ENCODE measurements at places on chromosomes 7 and 10. TPM values are rescaled to one million over a fixed set of nuclear protein-coding genes. Genes with fewer than 3 reads are reported as not detected.

Gene INMT
- total RNA-seq, result 3.5 TPM

- H3K36me3 ChIP-seq, result peaks cover 72% of the 10 kb centered on the region
- H3K27me3 ChIP-seq, result no peaks in the 10 kb centered on the region
- H3K4me3 ChIP-seq, result no peak overlapping the region
- H3K4me1 ChIP-seq, result no peaks in the 10 kb centered on the region
- H3K27ac ChIP-seq, result no peak overlapping the region
- no peak for DNase-seq
Observed at GRCh38 chr10:103429647-103430046, 22.5 kb downstream of the CALHM2 start.

Gene NPFFR1
- total RNA-seq, result 0.05 TPM

DNA sequence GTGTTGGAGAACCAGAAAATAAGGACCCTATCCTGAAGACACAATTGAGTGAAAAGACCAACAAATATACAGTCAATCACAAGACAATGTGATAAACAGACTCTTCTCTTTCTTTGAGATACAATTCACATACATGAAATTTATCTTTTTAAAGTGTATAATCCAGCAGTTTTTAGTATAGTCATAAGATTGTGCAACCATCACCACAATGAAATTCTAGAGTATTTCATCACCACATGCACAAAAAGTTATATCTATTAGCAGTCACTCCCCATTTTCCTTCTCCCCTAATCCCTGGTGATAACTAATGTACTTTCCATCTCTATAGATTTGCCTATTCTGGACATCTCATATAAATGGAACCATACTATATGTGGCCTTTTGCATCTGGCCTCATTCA is 8.2 kb upstream of the SORBS1 start:
- no peak overlapping the region for H3K27ac ChIP-seq
- no peaks in the 10 kb centered on the region for H3K27me3 ChIP-seq
- H3K4me3 ChIP-seq, result no peak overlapping the region
- H3K4me1 ChIP-seq, result peaks cover 8% of the 10 kb centered on the region
- no peak for DNase-seq

DNA sequence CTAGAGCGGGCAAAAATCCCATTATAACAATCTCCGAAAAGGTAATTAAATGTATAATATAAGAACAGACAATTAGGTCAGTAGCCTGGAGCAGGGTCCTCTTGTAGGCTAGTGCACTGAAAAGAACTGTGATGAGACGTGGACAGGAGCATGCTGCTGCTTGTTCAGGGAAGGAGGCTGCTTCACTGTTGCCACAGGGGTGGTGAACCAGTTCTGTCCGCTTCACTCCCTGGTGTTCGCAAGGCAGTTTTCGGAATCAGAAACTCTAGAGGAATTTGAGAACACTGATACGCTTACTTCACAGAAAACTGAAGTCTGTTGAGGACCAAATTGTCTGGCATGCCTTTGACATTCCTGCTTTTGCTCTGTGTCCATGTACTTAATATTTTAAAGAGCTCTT is 17.4 kb downstream of the ZNRF2 start:
- no peaks in the 10 kb centered on the region for H3K27me3 ChIP-seq
- no peak overlapping the region for H3K27ac ChIP-seq
- peaks cover 36% of the 10 kb centered on the region for H3K4me1 ChIP-seq

DNA sequence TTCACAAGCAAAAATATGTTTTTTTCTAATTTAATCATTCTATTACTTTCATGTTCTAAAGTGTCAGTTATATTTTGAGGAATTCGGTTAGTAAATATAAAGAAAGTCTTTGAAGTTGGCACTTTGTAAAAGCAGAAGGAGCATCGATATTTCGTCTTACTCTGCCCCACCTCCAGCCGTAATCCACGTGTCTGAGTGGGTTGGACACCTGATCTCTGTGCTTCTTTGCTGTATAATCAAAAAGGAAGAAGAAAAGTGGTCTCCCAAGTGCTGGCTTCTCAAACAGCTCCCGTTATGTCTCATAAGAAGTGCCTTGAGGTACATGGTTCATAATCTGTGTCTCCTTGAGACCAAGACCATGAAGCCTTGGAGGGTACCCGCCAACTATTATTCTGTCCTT is 19.8 kb downstream of the PRKAR2B start:
- peaks cover 45% of the 10 kb centered on the region for H3K4me1 ChIP-seq
- no peaks in the 10 kb centered on the region for H3K27me3 ChIP-seq
- DNase-seq, result no peak
- no peaks in the 10 kb centered on the region for H3K36me3 ChIP-seq
